ENCODE measurements at places on chromosomes 11 and 22.

DNA sequence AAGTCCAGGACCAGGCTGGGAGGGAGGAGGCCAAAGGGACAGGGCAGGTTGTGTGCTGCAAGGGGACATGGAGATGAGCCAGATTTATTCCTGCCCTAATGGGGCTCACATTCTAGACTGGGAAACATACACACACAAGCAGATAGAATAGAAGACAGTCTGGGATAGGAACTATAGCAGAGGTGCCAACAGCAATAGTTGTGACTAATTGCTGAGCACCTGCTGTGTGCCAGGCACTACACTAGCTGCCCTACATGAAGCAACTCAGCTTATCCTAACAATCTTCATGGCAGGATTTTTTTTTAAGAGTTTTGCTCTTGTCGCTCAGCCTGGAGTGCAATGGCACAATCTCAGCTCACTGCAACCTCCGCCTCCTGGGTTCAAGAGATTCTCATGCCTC lies 11.4 kb downstream of the MOGAT2 start:
- DNase-seq = no peak

DNA sequence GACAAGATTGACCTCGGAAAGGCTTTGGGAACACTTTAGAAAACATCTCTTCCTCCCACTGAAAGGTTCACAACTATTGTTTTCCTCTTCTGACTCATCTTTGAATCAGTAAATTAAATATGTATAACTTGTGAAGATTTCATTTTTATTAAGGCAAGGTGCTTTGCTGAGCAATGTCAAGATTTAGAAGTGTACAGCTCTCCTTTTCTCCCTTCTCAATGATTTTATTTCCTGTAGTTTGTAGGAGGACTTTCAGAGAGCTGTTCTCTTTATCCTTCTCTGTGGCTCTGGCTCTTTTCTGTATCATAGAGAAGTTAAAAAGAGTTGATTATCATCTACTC lies 594.2 kb downstream of the METTL15 start:
- no peak for DNase-seq

DNA sequence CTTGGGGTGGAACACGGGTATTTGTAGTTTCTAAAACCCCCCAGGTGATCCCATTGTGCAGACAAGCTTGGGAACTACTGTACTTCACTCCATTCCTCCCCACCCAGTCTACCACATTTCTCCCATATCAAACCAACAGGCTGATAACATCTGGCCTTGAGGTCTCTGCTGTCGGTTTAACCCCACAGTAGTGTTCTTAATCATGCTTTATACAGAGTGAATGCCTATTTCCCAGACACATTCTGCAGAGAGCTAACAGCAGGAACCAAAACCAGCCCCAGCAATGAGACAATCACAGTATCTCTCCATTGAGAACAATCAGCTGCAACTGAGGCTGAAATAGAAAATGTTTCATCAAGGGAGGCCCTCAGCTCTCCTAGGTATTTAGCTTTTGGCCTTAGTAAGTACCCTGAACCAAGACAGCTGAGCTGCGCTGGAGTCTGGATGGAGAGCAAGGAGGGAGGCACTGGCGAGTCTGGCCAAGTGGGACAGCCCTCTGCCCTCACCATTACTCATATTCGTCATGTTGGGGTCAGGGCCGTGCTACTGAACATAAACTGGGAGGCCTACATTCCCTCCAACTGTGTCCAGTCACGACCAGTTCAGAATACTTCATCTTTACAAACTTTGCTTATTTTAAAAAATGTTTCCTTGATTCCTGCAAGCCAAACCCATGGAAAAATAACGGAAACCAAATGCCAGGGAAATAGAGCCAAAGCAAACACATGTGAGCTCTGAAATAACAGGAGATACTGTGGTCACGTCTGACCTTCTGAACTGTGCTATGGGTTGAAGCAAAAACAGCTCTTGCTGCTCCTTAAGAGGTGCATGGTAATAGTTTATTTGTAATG lies 81.0 kb downstream of the CCDC34 start:
- DNase-seq = no peak

- DNase-seq = no peak
These were observed 13.0 kb downstream of the NEU3 start for GRCh38 chr11:75001686-75002085.

GRCh38 chr11:35632301-35632700 lies 14.0 kb downstream of the FJX1 start:
- DNase-seq = no peak

GRCh38 chr22:50446708-50447575 lies 27.9 kb downstream of the SBF1 start:
- DNase-seq = no peak

DNA sequence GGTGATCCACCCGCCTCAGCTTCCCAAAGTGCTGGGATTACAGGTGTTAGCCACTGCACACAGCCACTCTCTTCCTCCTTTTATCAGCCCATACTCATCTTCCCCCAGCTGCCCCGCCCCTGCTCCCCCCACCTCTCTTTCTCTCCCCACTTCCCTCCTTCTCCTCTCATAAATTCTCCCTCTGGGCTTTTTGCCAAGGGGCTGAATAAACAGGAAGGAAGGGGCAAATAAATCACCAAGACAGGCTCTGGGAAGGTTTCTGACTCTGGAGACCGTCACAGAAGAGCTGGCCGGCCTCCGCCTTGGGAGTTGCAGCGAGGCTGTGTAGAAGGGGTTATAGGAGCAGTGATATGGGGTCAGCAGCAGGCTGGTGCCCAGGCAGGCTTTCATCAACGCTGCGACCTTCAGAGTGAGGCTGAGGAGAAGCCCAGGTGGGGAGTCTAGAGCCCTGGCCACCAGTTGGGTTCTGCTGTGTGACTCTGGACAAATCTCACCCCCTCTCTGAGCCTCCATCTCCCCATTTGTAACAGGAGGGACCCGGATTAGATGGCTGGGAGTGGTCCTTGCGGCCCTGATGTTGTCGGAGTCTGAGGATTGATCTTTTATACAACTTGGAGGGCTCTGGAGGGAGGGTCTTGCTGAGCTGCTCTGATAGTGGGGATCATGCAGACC lies 62.6 kb upstream of the RASD2 start:
- DNase-seq = no peak

DNA sequence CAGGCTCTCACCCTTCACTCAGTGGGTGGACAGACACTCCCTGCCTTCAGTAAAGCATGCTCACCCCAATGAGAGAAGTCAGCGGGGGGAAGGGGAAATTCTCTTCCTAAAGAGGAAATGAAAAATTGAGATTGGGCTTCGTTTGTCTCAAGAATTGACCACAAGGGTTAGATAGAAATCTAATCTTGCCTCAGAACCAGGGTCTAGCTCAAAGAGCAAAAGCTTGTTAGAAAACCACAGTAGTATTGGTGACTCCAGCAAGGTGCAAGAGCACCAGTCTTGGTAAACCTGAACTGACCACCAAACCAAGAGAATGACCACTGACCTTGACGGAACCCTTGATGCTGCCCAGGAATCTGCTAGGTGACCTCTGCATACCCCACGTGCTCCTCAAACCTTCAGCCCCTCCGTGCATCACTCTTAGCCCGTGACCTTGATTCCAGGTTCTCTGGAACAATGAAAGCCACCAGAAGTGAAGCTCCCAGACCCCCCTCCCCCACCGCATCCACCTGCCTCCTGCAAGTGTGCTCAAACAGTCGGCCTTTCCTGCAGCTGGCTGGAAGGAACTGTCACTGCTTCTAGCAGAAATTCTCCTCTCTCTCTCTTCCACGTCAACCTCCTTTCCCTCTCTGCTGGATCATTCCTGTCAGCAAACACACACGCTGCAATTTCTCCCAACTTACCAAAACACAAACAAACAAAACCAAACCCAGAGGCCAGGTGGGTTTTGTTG lies 3.1 kb upstream of the TMA7B start:
- no peak for DNase-seq

- no peak for DNase-seq
These were observed 21.5 kb downstream of the CASP4 start for GRCh38 chr11:104946907-104947306.

DNA sequence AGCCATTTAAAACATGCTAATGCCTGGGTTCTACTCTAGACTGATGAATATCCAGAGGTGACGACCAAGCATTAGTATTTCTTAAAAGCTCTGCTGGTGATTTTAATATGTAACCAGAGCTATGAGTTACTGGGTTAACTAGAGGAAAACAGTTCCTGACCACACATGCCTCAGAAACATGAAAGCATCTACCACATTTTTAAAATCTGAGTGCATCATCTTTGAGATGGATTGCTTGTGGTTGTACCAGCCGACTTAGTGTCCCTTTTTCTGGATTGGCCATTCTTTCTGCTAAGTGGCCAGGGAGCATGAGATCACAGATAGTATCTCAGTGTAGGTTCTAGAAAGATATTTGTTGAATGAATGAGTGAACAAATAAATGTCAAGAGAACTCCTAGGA lies 152.4 kb downstream of the NTM start:
- DNase-seq = no peak

GRCh38 chr22:30021338-30021737 lies 58.9 kb upstream of the HORMAD2 start:
- DNase-seq = no peak
